Natural killer cell (primary cell): ENCODE measurements at places on chromosomes 13 and 19. TPM values are rescaled to one million over a fixed set of nuclear protein-coding genes. Genes with fewer than 3 reads are reported as not detected.

- peak overlapping the region; percentile 75 for H3K4me3 ChIP-seq
- peaks cover 67% of the 10 kb centered on the region for H3K4me1 ChIP-seq
- H3K27me3 ChIP-seq: no peaks in the 10 kb centered on the region
- peaks cover 10% of the 10 kb centered on the region for H3K36me3 ChIP-seq
- peak overlapping the region; percentile 82 for H3K27ac ChIP-seq
These were observed 1.4 kb downstream of the SLC1A5 start for GRCh38 chr19:46787040-46787330.

DNA sequence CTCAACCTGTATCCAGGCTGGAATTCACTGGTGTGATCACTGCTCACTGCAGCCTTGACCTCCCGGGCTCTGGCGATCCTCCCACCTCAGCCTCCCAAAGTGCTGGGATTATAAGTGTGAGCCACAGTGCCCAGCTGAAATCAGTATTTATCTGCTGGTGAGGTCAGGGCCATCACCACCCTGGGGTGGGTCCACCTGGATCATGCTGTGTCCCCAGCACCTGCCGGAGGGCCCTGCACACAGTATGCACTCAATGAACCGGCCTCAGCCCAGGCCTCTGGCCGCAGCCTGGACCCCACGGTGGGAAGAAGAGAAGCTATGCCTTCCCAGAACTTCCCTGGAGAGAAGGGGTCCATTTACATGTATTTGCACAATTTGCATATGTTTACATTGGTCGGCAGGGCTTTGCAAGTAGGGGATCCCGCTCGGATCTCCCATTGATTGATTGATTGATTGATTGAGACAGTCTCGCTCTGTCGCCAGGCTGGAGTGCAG lies 2.6 kb upstream of the SLC5A5 start:
- DNase-seq: no peak
- H3K27ac ChIP-seq: no peak overlapping the region
- peaks cover 27% of the 10 kb centered on the region for H3K4me1 ChIP-seq

LILRB5 gene
- total RNA-seq: 0.09 TPM

DNA sequence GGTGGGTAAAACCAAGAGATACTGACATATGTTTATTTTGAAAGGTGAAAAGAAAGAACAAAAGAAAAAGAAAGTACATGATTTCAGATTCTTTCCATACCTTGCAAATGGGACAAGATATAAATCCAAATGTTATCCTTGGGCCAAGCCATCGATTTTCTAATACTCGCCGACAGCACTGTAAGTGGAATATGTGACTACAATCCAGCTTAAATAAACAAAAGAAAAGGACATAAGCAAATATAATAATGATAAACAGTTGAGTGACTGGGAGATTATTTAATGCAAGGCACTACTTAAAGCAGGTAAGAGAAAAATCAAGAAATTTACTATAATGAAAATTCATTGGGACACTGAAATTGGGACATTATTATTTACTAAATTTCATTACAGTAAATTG lies 29.9 kb upstream of the FBXL3 start:
- H3K27me3 ChIP-seq: no peaks in the 10 kb centered on the region
- no peak overlapping the region for H3K27ac ChIP-seq
- H3K36me3 ChIP-seq: peaks cover 86% of the 10 kb centered on the region
- H3K4me3 ChIP-seq: no peak overlapping the region
- no peak for DNase-seq

- peaks cover 9% of the 10 kb centered on the region for H3K27me3 ChIP-seq
- no peak overlapping the region for H3K27ac ChIP-seq
- H3K4me1 ChIP-seq: peaks cover 12% of the 10 kb centered on the region
- H3K4me3 ChIP-seq: no peak overlapping the region
- no peaks in the 10 kb centered on the region for H3K36me3 ChIP-seq
These were observed 1.1 kb upstream of the SHD start for GRCh38 chr19:4278010-4278409.

GRCh38 chr19:2246801-2247361 lies 2.2 kb upstream of the AMH start:
- H3K4me3 ChIP-seq: no peak overlapping the region
- peaks cover 56% of the 10 kb centered on the region for H3K36me3 ChIP-seq
- no peak for DNase-seq
- H3K4me1 ChIP-seq: peaks cover 27% of the 10 kb centered on the region
- no peak overlapping the region for H3K27ac ChIP-seq
- H3K27me3 ChIP-seq: peaks cover 10% of the 10 kb centered on the region

DNA sequence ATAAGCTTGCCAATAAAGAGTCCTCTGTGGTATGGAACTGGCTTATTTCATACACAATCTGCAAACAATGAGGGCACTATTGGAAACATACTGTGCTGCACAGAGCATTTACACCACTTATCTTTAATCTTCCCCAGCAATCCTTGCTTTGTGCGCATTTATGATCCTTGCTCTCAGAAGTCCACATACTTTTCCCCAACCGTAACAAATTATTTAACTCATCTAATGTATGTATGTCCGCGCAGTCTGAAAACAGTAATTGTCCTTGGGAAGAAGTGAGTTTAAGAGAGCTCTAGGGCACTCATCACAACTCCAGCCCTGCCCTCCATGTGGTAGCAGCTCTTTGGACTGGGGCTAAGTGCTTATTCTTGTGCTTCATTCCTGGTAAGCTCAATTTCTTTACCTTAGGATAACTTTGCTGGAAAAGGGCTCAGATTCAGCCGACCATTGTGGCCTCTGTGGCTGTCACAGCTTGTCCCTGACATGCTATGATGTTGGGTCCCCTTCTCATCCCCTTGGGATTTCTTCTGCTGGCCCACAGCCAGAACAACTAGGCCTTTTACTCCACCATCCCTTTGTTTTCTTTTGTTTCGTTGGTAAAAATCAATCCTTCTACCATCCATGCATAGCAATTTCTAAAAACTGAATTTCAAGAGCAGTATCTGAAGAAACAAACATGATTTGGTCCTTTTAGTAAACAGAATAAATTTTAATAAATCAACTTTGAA lies 152.7 kb downstream of the TNFRSF19 start:
- DNase-seq: no peak
- H3K36me3 ChIP-seq: no peaks in the 10 kb centered on the region
- H3K4me3 ChIP-seq: no peak overlapping the region
- no peaks in the 10 kb centered on the region for H3K27me3 ChIP-seq
- H3K27ac ChIP-seq: no peak overlapping the region

DNA sequence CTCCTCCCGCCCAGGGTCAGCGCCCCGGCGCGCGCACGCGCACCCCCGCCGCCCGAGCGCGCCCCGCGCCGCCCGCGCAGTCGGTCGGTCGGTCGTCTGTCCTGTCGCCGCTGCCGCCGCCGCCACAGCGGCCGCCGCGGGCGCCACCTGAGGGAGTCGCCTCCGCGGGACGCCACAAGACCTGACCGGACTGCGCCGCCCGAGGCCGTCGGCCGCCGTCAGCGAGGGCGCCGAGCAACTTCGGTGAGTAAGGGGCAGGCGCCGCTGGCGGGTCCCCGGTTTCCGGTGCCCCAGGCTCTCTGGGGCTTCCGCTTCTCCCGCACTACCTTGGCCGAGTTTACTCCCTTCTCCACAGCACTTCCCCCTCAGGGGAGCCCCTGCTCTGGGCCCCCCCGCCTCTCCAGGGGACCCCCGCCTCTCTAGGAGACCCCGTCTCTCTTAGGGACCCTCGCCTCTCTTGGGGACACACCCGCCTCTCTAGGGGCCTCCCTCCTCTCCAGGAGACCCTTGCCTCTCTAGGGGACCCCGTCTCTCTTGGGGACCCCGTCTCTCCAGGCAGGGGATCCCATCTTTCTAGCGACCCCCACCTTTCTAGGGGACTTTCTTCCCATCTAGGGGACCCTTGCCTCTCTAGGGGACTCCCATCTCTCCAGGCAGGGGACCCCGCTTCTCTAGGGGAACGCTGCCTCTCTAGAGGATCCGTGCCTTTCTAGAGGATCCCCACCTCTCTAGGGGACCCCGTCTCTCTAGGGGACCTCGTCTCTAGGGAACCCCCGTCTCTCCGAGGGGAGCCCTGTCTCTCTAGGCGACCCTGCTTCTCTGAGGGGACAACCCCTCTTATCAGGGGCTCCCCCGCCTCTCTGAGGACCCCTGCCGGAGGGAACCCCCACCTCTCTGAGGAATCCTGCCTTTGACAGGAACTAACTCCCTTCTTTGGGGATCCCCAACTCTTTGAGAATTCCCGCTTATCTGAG lies 19.3 kb upstream of the GATAD2A start:
- no peaks in the 10 kb centered on the region for H3K36me3 ChIP-seq
- peak; percentile 57 for DNase-seq
- no peaks in the 10 kb centered on the region for H3K27me3 ChIP-seq
- H3K27ac ChIP-seq: peak overlapping the region; percentile 90

SIGLEC7 gene
- 49.5 TPM for total RNA-seq
